Naive thymus-derived CD4-positive, alpha-beta T cell (primary cell): ENCODE measurements at places on chromosomes 6 and 20. TPM values are rescaled to one million over a fixed set of nuclear protein-coding genes. Genes with fewer than 3 reads are reported as not detected.

AMD1 gene
- 100 TPM for total RNA-seq

BPIFB2 gene
- total RNA-seq: not detected

SYCP2 gene
- 6.7 and 7.8 TPM in 2 replicates for total RNA-seq

GRCh38 chr6:3136292-3137011, 17.9 kb downstream of the BPHL start:
- no peak overlapping the region for H3K27ac ChIP-seq
- no peak overlapping the region for H3K4me3 ChIP-seq
- no peak for DNase-seq
- H3K27me3 ChIP-seq: no peaks in the 10 kb centered on the region
- no peaks in the 10 kb centered on the region for H3K36me3 ChIP-seq

DNA sequence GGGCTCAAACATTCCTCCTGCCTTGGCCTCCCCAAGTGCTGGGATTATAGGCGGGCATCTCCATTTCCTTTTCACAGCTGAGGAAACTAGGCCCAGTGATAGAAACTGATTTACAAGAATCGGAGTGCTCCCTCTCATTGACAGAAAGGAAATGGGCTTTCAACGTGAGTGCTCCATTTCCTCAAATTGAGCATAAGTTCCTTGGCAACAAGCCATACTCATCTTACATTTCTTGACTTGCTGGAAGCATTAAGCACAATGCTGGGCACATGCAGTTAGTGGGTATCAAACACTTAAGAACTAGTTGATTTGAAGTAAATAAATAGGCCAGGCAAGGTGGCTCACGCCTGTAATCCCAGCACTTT, 54.7 kb downstream of the FGD2 start:
- H3K27ac ChIP-seq: no peak overlapping the region
- H3K27me3 ChIP-seq: no peaks in the 10 kb centered on the region
- no peak for DNase-seq
- H3K36me3 ChIP-seq: no peaks in the 10 kb centered on the region

DNA sequence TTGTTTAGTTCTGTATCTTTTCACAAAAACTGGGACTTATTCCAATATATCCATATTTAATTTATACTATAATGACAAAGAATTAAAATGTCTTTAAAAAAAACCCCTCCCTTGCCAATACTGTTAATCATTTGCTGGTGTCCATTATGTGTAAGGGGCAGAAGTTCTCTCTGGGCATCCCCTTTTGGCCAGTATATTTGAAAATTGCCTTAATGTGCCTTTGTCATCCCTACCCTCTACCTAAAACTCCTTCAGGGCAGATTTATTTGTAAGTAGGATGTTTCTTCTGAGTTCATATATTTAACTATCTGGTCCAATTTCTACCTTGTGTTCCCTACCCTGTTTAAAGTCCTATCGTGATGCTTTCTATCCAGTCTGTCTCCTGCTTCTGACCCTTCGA, 62.9 kb downstream of the ARHGAP18 start:
- H3K36me3 ChIP-seq: no peaks in the 10 kb centered on the region
- DNase-seq: no peak
- no peak overlapping the region for H3K27ac ChIP-seq
- no peaks in the 10 kb centered on the region for H3K27me3 ChIP-seq

- DNase-seq: no peak
- H3K27me3 ChIP-seq: no peaks in the 10 kb centered on the region
- no peak overlapping the region for H3K4me3 ChIP-seq
- no peak overlapping the region for H3K27ac ChIP-seq
- no peaks in the 10 kb centered on the region for H3K4me1 ChIP-seq
- no peaks in the 10 kb centered on the region for H3K36me3 ChIP-seq
Observed at GRCh38 chr6:36636687-36637418, 41.7 kb upstream of the CDKN1A start.

- no peak for DNase-seq
- no peaks in the 10 kb centered on the region for H3K36me3 ChIP-seq
- no peaks in the 10 kb centered on the region for H3K27me3 ChIP-seq
- H3K27ac ChIP-seq: no peak overlapping the region
- no peaks in the 10 kb centered on the region for H3K4me1 ChIP-seq
- H3K4me3 ChIP-seq: no peak overlapping the region
Observed at GRCh38 chr6:13377054-13377758, 48.9 kb upstream of the TBC1D7 start.

DNA sequence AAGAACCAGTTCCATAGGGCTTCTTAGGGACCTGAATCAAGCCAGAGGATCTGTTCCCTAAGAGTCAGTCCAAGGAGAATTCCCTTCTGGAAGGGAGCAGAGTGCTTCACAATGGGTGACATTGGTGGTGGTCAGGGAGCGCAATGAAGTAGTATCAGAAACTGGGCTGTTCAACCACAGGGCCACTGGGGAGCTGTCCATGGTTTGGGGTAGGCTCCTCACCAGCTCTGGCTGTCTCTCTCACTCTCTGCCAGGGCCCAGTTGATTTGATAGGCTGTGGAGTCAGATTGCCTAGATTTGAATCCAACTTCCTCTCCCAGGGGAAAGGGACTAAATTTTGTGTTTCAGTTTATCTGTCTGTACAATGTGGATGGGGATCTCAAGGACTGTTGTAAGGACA, 36.7 kb upstream of the CHD6 start:
- H3K4me1 ChIP-seq: no peaks in the 10 kb centered on the region
- H3K27ac ChIP-seq: no peak overlapping the region
- no peaks in the 10 kb centered on the region for H3K27me3 ChIP-seq
- DNase-seq: no peak
- H3K36me3 ChIP-seq: no peaks in the 10 kb centered on the region
- no peak overlapping the region for H3K4me3 ChIP-seq

- no peak overlapping the region for H3K4me3 ChIP-seq
- H3K4me1 ChIP-seq: peaks cover 13% of the 10 kb centered on the region
- DNase-seq: no peak
Observed at GRCh38 chr6:169800668-169801395, 49.4 kb downstream of the ERMARD start.
